AML-193 (cell line): ENCODE measurements at places on chromosomes 7 and 10.

GRCh38 chr7:28999895-29000716, 42.0 kb upstream of the TRIL start:
- no peak for DNase-seq

DNA sequence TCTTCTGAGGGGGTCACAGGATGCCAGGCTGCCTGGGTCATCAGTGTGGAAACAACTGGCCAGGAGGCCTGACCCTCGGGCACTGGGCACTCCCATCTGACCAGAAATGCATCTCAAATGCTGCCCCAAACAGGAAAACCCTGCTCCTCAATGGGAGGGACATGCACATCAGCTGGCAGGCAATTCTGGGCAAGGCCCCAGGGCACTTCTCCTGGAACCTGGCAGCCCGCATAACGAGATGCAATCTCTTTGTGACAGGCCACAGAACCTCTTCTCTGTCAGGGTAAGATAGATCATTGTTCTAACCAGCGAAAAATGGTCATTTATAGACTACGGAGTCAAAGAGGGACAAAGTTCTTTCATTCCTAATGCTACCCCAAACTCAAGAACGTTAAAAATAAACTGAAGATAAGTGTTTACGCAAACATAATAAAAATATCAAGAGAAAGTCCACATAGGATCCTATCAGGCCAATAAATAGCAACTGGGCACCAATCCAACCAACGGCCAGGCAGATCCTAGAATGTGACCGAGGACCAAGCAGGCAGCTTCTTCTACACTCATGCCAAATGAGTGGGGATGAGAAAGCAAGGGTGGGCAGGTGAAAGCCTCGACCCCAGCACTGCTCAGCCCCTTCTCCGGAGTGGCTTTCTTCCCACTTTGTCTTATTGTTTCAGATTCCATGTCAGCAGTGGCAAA, 212.3 kb downstream of the TCERG1L start:
- DNase-seq = no peak

DNA sequence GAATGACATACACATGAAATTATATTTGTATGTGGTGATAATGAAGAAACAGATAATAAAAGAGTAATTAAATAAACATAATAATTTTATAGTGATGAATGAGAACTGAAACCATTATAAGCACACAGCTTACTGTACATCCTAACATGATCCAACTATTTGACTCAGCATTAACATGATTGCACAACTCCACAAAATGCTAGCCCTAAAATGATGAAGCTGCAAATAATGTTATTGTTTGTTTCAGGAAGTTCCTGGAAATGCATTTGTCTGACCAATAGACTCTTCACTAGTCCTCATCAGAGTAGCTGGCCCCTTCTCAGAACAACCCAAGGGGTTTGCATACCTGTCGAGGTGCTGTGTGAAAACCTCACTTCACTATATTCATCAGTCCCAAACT, 115.5 kb downstream of the RTKN2 start:
- no peak for DNase-seq

- no peak for DNase-seq
Measured at GRCh38 chr10:44769450-44769849, 141.7 kb upstream of the TMEM72 start.

DNA sequence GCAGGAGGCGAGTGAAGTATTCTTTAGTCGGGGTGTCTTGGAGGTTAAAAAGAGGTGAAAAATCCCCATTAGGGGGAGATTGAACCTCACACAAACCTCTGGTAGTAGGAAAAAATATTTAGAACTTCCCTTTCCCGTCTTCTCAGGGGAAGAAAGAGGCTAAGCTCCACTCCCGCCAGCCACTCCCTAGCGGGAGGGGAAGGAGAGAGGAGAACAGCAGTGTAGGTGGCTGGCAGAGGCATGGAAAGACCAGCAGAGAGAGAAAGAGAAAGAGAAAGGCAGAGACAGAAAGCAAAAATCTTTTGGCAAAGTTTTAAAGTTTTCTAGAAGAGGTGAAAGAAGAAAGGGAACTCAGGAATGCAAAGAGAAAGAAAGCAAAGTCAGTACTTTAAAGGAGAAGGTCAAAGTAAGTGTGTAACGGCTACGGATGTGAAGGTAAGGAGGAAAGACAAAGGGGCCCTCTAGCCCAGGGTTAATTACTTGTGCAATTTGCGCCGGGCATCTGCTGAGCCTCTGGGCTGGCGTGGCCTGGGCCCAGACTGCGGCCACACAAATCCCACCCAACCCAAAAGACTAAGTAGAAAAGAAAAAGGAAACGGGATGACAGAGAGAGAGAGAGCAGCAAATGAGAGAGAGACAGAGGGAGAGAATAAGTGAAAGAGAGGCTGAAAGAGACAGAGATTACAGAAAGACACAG, 72.3 kb upstream of the ZNF746 start:
- DNase-seq = no peak

GRCh38 chr7:91659096-91659495, 221.4 kb downstream of the MTERF1 start:
- no peak for DNase-seq

DNA sequence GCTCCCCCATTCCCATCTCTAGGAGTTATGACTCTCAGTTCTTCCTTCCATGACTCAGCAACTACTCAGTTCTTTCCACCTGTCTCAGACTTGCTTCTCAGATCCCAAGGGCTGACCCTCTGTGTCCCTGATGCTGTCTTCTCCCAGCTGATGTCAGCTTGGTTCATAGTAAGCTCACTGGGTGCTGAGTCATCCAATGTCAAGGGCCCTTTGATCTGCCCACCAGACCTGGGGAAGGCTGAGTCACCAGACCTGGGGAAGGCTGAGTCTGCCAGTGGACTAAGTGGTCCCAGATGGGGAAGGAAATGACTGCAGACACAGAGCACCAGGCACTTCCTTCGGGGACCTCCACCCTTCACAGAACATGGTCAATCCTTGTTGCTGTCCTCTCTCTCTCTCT, 76.1 kb upstream of the ZEB1 start:
- DNase-seq = peak; percentile 39

DNA sequence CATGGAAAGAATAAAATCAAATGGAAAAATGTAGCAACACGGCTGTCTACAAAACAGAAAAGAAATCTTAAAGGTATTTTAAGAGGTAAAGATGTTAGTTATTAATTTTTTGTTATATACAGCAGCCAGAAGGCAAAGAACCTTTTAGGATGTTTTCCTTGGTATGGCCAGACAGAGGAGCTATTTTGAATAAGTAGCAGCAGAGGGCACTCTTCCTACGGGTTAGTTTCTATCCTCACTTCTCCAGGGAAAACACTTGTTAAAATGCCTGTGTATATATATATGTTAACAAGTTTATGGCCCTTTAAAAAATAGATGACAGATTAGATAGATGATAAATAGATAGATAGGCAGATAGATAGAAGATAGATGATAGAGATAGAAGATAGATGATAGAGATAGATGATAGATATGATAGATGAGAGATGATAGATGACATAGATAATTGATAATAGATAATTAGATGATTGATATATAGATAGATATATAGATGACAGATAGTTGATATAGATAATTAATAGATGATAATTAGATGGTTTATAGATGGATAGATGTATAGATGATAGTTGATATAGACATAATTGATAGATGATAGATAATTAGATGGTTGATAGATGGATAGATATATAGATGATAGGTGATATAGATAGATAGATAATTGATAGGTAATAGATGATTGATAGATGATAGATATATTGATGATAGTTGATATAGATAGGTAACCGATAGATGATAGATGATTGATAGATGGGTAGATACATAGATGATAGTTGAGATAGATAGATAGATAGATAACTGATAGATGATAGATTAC, 57.8 kb upstream of the WIPF3 start:
- DNase-seq = peak; percentile 68

DNA sequence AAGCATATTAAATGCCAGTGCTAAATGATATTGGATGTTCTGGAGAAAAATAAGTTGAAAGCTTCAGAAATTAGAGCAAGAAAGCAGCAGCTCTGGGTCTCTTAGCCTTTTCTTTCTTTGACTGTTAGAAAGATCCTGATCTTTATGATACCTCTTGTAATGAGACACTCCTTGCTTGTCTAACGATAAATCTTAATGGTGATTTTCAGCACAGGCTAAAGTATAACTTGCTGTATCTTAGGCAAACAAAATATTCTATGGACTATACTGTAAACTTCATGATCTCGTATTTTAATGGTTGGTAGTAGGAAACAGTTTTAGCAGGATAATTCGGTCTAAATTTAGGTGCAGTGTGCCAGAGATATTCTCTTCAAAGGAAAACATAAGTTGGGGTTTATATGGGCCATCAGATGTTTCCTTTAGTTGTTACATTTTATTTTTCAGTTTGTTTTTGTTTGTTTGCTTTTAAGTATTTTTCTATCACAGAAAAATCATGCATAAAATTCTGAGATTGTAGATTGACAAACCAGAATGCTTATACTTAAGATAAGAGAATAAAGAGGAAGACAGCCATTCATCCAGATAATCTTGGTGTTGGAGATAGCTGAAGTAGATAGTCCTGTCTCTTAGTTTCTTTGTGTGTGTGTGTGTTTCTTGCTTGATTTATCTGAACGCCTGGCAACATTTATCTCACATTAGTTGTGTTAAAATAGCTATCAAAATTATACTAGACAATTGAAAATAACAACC, 4.7 kb downstream of the CASD1 start:
- peak; percentile 9 for DNase-seq

- peak; percentile 72 for DNase-seq
Measured at GRCh38 chr10:92574548-92575261, 812 bp upstream of the IDE start.

DNA sequence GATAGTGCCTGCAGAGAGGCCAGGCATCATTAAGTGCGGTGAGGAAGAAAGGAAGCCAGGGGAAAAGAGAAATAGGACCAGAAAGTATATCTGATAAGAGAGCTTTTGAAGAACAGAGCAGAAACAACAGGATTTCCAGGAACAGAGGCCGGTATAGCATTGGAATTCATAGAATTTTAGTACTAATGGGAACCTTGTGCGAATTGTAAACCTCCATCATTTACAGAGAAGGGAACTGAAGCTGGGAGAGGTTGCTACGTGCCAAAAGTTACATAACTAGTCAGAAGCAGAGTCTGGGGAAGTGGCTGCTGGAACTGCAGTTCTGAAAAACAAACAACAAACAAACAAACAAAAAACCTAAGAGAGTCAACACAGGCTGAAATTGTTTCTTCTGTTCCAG, 5.4 kb upstream of the ZMYND11 start:
- no peak for DNase-seq

GRCh38 chr7:44604941-44605340, 1.5 kb upstream of the OGDH start:
- DNase-seq = peak; percentile 19

DNA sequence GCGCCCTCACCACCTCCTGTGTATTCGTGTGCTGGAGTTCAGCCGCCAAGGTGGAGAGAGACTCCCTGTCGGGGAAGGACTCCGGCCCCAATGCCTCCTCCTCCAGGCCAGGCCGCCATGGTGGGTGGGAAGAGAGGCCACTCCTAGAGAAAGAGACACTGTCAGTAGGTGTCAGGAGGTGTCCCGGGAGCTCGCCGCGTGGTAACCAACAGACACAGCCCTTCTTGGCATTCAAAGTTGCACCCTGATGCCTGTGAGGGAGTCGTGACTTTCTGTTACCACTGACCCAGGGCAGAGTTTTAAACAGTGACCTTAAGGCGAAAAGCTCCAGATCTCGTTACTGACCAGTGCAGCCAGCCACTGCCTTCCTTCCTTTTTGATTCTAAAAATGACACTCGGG, 155.2 kb downstream of the CUX1 start:
- DNase-seq = no peak

GRCh38 chr7:50648570-50649169, 83.5 kb upstream of the DDC start:
- DNase-seq = no peak

GRCh38 chr10:78288663-78289062, 255.0 kb downstream of the RPS24 start:
- DNase-seq = no peak

GRCh38 chr7:157496416-157497275, 159.8 kb downstream of the DNAJB6 start:
- DNase-seq = no peak

DNA sequence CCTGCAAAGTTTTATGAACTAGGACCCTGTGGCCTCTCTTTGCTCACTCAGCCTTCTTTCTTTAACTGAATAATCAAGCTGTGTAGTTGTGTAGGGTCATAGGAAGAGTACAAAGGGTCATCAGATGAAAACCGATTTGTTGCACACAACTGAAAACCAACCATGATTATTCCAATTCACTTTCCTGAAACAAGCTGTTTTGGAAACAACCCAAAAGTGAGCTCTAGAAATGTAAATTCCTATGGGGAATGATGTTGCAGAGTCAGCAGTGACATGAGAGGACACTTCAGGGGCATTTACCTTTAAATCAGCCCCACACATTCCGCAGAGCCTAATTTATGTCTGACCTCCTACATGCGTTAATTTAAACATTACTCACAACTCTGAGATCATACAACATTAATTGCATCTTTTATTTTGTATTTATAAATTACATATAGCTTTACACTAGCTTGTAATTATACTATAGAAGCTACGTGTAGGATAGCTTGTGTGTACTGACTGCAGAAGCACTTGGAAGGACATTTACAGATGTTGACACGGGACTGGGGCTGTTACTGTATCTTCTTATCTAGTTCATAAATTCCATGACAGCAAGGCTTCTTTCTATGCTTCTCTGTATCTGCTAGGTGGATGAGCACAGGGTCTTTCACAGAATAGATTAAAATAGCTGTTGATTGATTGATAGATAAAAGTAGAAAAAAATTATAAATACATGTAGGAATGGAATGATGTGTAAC, 139.9 kb upstream of the AKR1E2 start:
- DNase-seq = no peak

DNA sequence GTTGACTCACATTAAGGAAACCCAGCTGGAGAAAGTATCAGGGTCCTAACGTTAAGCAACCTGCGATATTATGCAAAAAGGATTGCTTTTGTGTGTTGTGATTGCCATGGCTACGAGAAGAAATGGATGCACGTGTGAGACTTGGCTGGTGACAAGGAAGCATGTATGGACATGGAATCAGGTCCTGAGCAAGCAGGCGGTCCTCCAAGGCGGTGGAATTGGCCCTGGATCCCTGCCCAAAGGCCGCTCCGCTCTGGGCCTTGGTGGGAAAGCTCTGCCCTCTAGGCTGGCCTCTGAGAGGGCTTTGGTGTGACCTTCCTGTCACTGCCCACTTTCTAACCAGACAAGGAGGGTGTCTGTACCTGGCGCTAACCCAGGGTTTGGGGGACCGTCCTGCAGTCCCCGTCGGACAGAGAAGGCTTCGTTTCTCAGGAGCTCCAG, 192.1 kb downstream of the EBF3 start:
- no peak for DNase-seq

GRCh38 chr7:99375070-99375807, 709 bp downstream of the ARPC1B start:
- DNase-seq = peak; percentile 56

- no peak for DNase-seq
Measured at GRCh38 chr10:68342909-68343516, 10.3 kb upstream of the PBLD start.

DNA sequence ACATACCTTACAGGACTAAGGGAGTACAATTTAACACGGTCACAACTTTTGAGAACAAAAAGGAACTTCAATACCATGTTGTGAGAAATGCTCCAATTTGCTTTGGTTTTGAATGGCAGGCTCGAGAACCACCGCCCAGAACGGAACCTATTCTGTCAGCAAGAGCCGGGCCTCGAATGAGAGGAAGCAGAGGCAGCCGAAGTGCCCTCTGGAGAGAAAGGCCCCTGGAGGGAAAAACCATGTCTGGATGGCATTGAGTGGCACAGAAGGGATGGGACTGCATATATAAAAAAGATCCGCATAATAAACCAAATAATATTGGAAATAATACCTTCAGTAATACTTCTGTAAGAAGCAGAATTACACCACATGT, 85.6 kb downstream of the CHST15 start:
- no peak for DNase-seq
